NCI-H1417 (cell line): ENCODE measurements at places on chromosomes 5 and 9.

GRCh38 chr5:134503088-134503936 lies 22.2 kb upstream of the JADE2 start:
- DNase-seq: no peak

- no peak for DNase-seq
These were observed 622.6 kb downstream of the PRR16 start for GRCh38 chr5:121086671-121087070.

GRCh38 chr9:129607027-129607387 lies 13.9 kb downstream of the C9orf50 start:
- DNase-seq: no peak

GRCh38 chr5:137115152-137115551 lies 384.0 kb downstream of the SPOCK1 start:
- DNase-seq: no peak

DNA sequence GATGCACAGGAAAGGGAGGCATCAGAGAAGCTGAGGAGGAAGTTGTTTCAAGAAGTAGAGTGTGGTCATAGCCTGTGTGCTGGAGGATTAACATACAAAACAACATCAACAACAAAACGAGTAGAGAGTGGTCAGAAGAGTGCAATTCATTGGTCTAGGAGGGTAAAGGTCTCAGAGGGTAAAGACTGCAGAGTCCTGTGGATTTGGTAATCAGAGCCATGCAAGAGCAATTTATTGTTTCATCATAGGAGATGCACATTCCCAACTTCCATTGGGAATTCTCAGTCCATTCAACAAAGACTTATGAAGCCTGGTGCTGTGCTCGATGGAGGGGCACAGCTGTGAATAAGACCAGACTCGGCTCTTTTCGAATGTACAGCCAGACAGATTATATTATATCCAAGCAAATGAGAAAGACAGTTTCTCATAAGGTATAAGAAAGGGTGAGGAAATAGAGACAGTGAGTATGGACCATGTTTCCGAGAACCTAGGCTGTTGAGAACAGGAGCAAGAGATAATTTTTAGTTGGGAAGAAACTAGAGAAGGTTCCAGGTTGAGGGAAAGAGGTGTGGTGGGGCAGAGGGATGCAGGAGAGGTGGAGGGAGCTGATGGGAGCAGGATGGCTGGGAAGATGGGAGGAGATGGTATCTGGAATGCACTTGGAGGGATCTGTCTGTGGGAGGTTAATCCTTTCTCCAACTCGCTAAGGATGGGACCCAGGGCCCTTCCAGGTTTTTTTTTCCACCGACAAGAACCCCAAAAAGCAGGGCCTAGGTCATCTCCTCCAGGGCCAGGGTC lies 7.9 kb upstream of the MYORG start:
- DNase-seq: no peak

DNA sequence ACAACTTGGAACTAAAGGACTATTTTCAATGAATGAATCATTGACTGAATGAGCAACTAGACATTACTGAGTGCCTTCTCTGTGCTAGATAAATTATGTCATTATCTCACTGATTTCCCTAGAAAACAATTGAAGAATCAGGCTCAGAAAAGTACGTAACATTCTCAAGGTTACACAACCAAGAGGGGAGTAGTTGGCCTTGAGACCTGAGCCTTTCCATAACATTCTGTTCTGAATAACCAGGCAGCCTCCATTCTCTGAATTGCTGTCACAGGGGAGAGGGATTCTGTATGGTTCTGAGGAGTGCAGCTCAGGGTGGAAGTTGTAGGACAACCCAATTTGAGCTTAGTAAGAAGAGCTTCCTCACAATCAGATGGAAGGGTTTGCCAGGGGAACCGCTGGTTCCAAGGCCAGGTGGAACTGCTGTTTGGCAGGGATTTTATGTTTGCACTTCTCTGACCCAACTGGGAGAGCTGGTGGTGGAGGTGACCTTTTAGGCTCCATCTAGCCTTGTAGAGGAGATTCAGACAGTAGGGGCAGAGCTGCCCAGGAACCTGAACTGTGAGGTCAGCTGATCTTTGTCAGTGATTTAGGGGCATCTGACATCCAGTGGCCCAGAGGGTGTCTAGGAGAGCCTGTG lies 16.3 kb downstream of the POLR1E start:
- DNase-seq: no peak

GRCh38 chr5:60594715-60595477 lies 105.1 kb downstream of the DEPDC1B start:
- DNase-seq: no peak

DNA sequence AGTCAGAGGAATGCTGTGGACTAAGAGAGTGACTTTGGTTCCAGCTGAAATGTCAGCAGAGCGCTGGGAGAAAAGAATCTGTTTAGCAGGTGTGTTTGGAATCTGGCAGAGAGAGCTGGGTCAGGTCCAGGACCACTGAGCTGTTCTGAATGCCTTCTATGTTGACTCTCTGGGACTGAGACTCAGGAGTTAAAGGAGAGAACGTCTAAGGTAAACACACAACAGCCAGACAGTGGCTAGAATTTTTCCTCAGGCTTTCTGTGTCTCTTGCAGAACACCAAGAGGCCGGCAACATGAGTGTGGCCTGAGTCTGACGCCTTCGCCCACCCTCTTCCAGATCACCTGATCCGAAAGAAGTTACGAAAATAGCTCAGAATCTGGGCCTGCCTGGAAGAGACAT lies 107.2 kb upstream of the ZNF462 start:
- no peak for DNase-seq

DNA sequence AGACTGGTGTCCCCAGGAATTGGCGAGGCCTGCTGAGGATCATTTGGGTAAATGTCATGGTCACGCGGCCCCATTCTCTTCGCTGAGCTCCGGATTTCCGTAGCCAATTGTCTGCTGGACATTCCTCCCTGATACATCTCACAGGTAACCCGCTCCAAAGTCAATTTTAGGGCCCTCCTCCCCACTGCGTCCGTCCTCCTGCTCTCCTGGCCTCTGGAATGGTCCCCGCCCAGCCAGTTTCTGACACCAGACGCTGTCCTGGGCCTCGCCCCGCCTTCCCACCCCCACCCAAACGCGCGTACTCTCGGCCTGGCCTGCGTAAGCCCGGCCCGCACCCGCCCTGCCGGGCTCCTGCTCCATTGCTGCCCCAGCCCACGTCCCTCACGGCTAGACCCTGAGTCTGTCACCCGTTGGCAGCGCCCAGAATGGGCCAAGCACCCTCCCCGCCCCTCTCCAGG lies 202.0 kb downstream of the AUH start:
- DNase-seq: no peak

DNA sequence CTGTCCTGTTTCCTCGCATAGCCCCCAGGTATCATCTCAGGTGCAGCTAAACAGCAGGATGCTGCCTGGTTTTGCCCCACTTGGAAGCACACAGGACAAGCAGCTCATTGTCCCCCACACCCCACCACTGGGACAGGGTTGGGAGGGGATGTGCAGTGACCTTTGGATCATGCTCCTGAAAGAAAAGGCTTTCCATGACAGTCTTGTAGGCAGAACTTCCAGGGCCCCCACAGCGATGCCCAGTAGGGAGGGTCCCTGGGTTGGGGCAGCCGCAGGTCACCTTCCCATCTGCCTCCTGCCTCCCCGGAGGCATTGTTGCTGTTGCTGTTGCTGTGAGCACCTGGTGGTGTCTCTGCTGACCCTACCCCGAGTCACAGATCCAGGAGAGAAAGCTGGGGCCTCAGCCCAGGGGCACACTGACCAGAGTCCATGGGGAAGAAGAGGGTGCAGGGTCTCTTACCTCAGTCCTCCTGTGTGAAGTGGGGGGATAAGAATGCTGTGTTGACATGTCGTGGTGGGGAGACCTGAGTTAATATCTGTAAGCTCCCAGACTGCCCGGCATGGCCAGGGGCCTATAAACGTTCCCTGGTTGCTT lies 8.5 kb downstream of the CEP72 start:
- no peak for DNase-seq

- no peak for DNase-seq
These were observed 7.2 kb downstream of the CNOT8 start for GRCh38 chr5:154865466-154866184.

- no peak for DNase-seq
These were observed 11.2 kb downstream of the LMX1B start for GRCh38 chr9:126624912-126625311.
